ENCODE measurements at places on chromosomes 11 and 22.
A peak's percentile ranks its signal among the peaks of the same experiment; 100 is the strongest.

DNA sequence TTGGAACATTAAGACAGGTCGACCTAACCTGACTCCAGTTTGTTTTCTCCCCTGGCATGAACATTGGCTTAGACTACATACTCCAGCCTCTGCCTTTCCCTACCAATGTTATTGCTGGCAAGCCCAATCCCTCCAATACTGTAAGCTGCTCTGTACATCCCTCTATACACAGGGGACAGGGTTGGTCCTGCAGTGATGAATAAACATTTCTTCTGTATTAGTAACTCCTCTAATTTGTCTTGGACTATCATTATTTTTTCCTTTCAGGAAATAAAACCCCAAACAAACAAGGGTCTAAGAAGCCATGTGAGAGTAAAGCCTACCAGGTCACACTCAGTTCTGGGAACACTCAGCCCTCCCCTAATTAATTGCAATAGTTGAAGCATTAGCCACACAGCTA lies 35.1 kb upstream of the FJX1 start:
- no peak for DNase-seq

- DNase-seq: no peak
Observed at GRCh38 chr11:88508418-88508758, 170.9 kb upstream of the CTSC start.

- no peak for DNase-seq
Observed at GRCh38 chr11:126942146-126942545, 58.4 kb downstream of the KIRREL3 start.

DNA sequence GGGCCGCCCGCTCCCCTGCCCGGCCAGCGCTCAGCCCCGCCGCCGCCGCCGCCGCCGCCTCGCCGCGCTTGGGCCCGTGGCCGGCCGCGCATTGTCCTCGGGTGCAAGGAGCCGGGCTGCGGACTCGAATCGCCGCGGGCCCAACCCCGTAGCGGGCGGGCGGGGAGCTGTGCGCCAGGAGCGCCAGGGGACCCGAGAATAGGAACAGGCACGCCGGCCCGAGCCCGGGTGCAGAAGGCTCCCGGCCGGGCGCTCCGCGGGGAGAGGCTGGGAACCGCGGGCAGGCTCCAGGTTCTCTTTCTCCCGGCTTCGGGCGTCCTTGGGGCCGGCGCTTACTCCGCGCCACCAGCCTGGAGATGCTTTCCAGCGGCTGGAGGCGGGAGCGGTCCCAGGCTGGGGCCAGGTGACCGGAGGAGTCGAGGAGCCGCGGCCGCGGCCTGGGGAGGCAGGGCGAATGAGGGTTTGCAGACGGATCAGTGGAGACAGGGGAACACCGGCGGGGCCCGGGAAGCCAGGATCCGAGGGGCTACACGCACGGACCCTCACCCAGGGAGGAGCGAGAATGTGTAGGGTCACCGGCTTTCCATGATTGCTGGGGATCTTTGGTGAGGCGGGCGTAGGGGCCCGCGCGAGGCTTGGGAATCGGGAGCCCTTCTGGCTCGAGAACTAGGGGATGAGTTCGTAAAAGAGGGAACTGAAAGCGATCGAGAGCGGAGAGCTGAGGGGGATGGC lies 726 bp downstream of the PKNOX2 start:
- DNase-seq: peak; percentile 12

DNA sequence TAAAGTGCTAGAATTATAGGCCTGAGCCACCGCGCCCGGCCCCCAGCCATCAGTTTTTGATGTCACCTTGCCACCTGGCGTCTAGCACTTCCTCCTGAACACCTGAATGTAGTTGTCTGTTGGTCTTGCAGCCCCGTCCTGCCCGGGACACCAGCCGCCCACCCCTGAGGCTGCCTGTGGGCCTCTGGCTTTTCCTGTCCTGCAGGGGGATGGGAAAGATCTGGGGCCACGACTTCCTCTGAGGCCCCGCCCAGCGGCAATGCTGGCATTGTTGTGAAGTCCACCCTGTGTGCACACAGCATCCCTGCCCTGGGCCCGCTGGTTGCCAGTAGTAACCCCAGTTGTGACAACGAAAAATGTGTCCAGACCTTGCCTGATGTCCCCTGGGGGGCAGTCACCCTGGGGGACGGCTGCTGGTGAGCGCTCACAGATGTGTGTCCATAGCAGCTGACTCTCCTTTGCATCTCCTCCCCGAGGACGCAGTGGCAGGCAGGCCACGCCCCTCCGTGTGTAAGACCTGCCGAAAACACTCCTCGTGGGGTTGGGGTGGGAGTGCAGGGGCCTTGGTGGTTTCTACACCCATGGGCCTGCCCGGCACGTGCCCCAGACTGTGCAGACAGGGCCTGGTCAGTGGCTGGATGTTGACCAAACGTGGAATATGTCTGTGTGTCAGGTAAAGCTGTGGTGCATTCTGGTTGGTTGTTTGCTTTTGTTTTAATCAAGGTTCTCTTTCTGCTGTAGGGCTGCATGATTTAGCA lies 6.8 kb downstream of the SELENOO start:
- no peak for DNase-seq

DNA sequence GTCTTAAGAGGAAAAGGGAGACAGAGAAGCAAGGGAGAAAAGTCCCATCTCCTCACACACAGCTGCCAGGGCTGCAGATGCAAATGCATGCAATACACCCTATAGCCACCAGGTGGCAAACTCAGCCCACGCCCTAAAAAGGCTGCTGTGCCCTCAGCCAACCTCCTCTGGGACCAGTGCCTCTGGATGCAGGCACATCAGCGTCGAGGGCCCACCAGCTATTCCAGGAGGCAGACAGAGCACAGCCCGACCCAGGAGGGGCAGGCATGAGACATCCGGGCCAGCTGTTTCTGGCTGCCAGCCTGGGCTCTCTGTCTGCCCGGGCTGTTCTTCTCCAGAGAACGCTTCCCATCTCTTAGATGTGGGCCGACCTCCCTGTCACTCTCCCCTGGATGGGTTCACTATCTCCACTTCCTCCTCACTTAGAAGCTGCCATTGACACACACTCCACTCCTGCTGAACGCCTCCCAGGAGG lies 39.7 kb downstream of the TPBGL start:
- peak; percentile 73 for DNase-seq

GRCh38 chr11:62677714-62678113 lies 1.2 kb downstream of the UBXN1 start:
- DNase-seq: no peak

- DNase-seq: no peak
Observed at GRCh38 chr11:69142895-69143294, 12.8 kb upstream of the SMIM38 start.

DNA sequence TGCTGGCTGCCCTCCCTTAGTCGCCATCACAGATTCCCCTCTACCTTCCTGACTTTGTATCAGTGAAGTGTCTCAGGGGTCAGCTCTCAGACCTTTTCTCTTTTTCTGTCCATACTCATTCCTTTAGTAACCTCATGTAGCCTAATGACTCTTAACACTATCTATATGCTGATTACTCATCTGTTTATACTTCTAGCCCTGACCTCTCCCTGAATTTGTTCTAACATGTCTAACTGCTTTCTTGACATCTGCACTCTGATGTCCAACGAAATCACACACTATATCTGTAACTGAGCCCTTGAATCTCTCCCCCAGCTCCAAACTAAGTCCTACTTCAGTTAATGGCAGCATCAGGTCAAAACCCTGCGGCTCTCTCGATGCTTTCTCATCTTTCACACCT lies 135.8 kb upstream of the TIMP3 start:
- no peak for DNase-seq

DNA sequence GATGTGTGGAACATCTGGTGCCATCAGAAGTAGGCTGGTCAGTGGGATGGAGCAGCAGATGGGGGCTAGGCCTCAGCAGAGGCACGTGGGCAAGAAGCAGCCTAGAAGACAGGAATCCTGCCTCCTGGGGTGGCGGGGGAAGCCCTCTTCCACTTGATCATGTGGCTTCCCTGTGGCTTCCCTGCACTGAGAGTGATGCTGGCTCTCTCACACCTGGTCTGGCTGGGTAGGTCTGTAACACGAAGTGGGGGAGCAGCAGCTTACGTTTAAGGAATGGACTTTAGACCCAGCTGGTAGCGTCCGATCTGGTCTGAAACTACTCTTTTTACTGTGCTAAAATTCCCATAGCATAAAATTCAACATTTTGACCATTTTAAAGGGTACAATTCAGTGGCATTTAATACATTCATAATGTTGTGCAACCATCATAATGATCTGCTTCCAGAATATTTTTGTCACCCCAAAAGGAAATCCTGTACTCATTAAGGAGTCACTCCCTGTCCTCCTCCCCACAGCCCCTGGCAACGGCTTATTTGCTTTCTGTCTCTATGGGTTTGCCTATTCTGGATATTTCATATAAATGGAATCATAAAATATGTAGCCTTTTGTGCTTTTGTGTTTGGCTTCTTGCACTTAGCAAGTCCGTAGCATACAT lies 21.7 kb downstream of the PTPN5 start:
- no peak for DNase-seq

- no peak for DNase-seq
Observed at GRCh38 chr11:126888115-126888712, 112.4 kb downstream of the KIRREL3 start.

- no peak for DNase-seq
Observed at GRCh38 chr11:72727521-72727920, 24.7 kb downstream of the ARAP1 start.

DNA sequence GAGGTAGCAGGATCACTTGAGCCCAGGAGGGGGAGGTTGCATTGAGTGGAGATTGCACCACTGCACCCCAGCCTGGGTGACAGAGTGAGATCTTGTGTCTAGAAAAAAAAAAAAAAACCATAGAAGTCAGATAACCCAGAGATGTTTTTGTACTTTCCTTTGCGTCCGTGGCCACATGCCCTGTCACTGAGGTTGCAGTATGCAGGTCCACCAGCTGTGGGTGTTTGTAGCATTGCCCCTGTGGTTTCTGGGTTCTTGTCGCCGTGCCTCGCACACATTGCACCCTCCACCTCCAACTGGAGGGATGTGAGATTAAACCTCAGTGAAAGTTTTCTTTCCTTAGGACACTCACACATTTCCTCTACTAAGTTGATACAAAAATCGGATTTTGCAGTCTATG lies 70.3 kb downstream of the TNRC6B start:
- DNase-seq: peak; percentile 87

DNA sequence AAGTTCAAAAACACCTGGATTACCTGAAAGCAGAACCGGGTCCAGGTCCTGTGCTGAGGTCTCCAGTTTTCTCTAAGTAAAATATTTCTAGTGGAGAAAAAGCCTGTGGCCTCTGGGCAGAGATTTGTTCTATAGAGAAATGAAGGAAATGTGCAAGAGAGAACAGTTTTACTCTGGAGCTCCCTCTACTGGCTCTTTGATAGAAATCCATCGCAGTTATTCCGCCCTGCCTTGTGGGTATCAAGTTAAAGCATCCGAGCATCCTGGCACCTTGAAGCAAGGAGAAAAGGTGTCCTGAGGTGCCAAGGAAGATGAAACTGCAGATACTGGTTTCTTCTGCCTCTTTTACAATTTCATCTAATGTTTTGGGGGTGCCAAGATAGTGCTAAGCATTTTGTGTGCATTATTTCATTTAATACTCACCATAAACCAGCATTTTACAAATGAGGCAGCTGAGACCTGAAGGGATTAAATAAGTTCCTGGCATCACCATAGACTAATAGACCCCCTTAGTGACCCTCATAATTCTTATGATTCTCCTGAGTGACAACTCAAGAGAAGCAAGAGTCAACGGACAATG lies 113.1 kb upstream of the HSD17B12 start:
- DNase-seq: no peak

DNA sequence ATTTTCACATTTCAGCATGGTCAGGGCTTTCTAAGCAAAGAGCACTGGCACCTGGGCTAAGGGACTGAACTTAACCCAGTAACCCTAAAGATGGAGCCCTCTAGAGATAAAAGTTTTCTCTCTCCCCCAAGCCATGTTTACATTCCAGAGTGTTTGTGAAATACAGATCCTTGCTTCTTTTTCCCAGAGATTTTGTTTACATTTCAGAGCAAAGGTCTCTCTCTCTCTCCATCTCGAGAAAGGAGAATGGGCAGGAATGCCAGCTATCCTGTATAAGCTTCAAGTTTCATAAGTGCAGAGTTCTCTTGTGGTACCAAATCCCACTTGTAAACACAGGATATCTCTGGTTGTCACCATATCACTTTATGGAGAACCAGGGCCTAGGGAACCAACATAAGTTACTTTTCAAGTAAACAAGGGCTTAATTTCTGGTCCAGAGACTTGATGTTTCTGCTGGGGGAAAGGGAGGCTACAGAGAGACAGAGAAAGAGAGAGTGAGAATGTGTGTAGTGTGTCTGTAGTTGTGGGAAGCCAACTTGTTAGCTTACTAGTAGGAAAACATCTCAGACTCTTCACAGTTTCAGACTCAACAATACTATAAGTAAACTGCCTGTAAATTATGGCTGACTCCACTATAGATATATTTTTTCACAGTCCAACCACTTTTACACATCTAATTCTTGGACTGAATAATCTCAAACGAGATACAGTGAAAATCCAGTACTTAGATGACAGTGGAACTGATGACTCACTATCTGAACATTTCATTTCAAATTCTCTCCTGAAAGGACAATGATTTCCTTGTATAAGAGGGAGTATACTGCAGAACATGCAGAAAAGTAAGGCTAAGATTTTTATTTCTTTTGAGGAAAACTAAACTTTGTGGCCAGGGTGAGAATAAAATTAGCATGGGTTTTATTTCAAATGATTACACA lies 76.2 kb downstream of the ARHGAP32 start:
- DNase-seq: no peak

GRCh38 chr11:3009481-3009880 lies 17.4 kb upstream of the NAP1L4 start:
- no peak for DNase-seq

- no peak for DNase-seq
Observed at GRCh38 chr11:78381865-78382264, 35.8 kb downstream of the GAB2 start.

DNA sequence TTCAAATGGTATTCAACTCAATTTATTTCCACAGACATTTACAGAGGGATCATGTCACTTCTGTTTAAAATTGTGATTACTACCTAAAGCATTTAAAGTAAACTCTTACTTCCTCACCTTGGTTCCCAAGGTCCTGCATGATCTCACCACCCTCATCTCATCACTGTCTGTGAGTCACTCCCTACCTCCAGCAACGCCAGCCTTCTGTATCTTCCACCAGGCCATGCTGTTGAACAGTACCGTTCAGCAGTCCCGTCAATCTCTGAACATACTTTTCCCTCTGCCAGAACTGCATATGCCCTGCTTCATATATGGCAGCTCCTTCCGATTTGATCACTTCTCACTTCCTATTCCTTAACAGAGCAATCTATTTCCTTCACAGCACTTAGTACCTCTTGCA lies 2.0 kb downstream of the FBXO3 start:
- no peak for DNase-seq

GRCh38 chr11:1832211-1832919 lies 2.4 kb upstream of the SYT8 start:
- DNase-seq: peak; percentile 74
